ENCODE measurements at places on chromosomes 4 and X.

- no peak for DNase-seq
Measured at GRCh38 chr4:36004204-36004851, 240.0 kb downstream of the ARAP2 start.

- DNase-seq, result no peak
Measured at GRCh38 chrX:153693216-153694086, 5.7 kb downstream of the SLC6A8 start.

DNA sequence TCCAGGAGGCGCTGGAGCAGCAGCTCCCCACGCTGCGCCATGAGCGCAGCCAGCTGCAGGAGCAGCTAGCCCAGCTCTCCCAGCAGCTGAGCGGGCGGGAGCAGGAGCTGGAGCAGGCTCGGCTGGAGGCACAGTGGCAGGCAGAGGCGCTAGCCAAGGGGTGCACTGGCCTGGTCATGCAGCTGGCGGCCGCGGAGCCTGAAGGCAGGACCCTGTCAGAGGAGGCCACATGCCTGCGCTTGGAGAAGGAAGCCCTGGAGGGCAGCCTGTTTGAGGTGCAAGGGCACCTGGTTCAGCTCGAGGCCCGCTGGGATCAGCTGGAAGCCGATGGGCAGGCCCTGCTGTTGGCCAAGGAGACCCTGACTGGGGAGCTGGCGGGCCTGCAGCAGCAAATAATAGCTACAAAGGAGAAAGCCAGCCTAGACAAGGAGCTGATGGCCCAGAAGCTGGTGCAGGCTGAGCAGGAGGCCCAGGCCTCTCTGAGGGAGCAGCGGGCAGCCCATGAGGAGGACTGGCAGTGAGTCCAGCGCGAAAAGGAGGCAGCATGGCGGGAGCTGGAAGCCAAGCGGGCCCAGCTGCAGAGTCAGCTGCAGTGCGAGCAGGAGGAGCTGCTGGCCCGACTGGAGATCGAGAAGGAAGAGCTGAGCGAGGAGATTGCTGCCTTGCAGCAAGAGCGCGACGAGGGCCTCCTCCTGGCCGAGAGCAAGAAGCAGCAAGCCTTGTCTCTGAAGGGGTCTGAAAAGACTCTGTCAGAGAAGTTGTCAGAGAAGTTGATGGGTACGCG, 13.6 kb downstream of the SMIM10L2A start:
- no peak for DNase-seq

DNA sequence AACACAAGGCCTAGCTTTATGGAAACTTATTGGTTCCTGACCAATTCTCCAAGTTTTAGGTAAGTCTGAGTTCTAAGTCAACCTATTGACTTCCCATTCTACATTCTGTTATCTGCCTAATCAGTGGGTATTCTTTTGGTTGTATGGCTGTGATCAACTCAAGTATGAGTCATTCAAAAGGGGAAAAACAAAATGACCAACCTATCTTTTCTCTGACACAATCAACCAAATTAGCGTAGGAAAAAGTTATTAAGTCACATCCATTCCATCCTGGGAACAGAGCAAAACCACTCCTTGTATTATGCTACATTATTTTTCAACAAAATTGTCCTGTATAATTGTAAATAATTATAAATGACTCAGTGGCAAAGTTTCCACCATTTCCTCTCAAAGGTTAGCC, 136.2 kb downstream of the SHROOM4 start:
- no peak for DNase-seq

GRCh38 chr4:176377780-176378179, 58.0 kb downstream of the SPCS3 start:
- peak; percentile 77 for DNase-seq

DNA sequence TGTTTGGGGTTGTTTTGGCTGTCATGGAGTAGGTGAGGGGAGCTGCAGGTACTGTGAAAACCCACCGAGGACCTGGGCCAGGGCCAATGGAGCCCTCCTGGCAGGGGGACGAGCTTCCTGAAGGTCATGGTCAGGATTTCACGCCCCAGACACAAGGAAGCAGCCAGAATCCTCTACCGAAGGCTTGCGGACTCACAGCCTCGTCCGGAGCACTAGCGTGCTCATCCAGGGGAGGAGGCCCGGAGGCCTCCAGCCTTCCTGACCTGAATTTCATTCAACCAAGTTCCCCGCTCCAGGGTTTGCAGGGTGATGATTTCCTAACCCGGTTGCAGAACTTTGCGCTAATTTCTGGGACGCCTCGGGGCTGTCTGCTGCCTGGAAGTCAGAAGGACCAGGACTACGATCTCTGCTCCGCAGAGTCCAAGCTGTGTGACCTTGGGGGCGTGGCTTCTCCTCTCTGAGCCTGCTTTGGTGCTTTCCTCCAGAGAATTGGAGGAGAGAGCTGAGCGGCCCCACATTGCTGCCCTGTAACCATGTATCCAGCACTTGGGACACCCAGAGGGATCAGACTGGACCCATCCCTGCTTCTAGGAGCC, 56.2 kb upstream of the ADRA2C start:
- no peak for DNase-seq

DNA sequence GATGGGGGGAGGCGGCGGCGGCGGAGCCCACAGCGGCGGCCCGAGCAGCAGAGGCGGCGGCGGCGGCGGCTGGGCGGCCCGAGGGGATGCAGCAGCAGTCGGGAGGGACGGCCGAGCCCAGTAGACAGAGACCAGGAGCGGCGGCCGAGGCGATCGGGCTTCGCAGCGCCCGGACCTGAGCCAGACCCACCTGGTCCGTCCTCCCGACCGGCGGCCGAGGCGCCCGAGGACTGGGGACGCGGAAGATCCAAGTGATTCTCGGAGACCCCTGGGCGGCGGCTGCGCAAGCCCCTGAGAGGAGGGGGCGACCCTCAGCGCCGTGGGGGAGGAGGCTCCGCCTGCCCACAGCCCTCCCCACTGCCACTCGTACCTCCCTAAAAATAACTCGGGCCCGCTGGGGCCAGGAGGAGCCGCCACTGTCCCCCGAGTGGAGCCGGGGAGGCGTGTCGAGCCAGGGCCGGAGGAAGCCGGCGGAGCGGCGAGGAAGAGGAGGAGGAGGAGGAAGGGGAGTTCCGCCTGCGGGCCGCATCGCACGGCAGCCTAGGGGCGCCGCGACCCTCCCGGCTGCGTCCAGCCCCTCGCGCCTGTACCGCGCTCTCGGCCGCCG, 608 bp downstream of the RAPGEF2 start:
- peak; percentile 11 for DNase-seq

- peak; percentile 27 for DNase-seq
Measured at GRCh38 chr4:153067376-153067775, 131.3 kb downstream of the FHDC1 start.

DNA sequence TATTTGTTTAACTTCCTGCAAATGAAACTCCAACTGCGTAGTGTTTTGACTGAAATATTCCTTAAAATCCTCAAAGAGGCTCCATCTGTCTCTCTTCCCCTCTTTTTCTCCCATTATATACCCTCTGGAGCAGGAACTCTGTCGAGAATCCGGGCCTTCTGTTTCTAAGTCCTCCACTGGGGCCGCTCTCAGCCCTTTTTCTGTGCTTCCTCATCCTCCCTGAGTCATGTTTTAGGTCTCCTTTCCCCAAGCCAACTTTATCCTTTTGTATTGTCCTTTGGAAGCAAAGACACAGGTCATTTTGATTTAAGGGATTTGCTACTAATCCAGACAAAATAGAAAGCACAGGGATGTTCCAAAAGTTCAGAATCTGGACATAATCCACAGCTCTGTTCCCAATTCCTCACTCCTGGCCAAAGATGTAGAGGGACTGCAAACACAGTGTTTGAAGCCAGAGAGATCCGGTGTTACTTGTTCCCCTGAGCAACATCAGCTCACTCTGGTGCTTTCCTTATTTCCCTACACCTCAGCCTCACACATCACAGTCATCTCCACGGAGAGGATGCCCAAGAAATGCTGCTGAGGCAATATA, 131.0 kb upstream of the KLF3 start:
- no peak for DNase-seq

GRCh38 chr4:58138786-58139668, 1028.8 kb upstream of the IGFBP7 start:
- DNase-seq, result no peak

DNA sequence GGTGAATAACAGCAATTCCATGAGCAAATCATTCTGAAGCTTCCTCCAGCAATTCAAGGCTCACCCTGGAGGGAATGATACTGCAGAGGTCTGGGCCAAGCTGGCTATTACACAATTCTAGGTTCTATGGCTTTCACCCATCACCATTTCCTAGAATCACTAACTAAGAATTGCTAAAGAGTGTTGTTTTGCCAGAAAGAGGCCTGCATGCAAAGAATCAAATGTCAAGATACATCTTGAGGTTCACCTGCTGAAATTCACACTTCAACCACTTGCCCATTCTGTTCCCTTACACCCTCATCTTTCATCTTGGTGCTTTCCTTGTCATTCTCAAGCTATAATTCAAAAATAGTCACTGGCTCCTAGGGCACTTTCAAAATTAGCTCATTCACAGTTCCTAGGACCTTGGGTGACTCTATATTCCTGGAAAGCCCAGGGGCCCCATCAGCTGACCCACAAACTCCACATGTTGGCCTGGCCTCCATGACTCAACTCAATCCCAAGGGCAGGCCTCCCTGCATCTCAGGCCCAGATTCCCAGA, 7.0 kb downstream of the APBB2 start:
- DNase-seq, result no peak

DNA sequence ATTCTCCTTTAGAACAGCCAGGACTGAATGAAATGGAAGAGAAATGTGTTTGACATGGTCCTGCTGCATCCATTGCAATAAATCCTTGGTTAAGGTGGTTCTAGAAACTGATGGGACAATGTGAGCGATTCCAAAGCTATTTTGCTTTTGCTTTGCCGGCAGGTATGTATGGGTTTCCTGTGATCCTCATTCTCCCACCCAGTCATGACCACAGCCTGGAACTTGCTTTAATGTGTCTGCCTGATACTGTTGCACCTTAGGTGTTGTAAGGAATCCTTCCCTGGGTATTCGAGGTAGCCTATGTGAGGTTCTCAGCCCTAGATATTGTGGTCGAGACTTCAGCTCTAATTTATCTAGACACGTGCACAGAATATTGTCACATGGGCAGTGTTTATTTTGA, 86.1 kb downstream of the ZNF518B start:
- DNase-seq, result no peak

GRCh38 chr4:62450740-62451139, 1250.6 kb downstream of the ADGRL3 start:
- no peak for DNase-seq

GRCh38 chr4:66906314-66906713, 639.0 kb downstream of the CENPC start:
- no peak for DNase-seq

DNA sequence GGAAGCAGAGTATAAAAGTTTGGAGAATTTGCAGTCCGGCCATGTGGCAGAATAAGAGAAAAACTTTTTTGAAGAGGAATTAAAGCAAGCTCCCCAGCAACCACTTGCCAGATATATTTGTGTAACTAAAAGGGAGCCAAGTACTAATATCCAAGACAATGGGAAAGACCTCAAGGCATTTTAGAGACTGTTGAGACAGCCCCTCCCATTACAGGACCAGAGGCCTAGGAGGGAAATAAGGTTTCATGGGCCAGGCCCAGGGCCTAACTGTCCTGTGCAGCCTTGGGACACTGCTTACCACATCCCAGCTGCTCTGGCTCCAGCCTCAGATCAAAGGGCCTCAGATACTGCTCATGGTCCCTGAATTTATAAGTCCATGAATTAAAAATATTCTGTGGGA, 659.4 kb downstream of the PCDH19 start:
- no peak for DNase-seq

- no peak for DNase-seq
Measured at GRCh38 chr4:136706942-136707341, 825.4 kb downstream of the PCDH18 start.

- DNase-seq, result peak; percentile 12
Measured at GRCh38 chr4:126604268-126604867, 1028.4 kb upstream of the INTU start.

- no peak for DNase-seq
Measured at GRCh38 chr4:31374256-31374960, 654.2 kb downstream of the PCDH7 start.

GRCh38 chr4:151674804-151675391, 85.9 kb downstream of the GATB start:
- DNase-seq, result no peak

- peak; percentile 16 for DNase-seq
Measured at GRCh38 chrX:133726211-133726630, 259.2 kb downstream of the GPC3 start.

GRCh38 chr4:20289782-20290181, 38.1 kb downstream of the SLIT2 start:
- DNase-seq, result no peak

GRCh38 chr4:83356899-83357661, 22.4 kb upstream of the HPSE start:
- DNase-seq, result peak; percentile 75

- DNase-seq, result no peak
Measured at GRCh38 chrX:7714351-7714750, 128.6 kb upstream of the VCX start.

DNA sequence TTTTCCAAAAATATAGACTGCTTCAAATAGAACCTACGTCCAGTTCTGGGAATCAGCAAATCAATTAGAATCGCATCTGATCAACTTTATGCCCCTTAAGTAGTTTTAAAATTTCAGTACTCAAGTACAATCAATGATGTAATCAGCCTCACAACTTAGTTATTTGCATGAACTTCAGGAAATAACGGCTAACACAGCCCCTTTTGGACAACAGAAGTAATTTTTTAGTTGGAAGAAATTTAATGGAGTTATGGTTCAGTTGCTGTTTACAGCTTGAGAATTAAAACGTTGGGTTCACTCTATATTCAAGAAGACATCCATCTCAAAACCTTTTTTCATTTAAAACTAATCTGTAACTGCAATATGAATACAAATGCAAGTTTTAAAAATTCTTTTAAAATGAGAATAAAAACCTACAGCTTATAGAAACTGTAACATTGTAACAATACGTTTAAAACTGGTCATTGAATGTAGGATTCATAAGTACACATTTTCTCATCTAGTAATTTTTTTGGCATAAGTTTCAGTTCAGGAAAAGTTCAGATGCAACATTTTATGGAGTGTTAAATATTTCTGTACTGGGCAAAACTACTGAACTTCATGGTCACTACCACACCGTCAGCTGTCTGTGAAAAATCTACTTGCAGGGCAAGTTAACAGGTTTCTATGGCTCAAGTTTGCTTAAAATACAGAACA, 956 bp downstream of the TAPT1 start:
- no peak for DNase-seq

GRCh38 chrX:50801135-50801534, 12.9 kb downstream of the SHROOM4 start:
- no peak for DNase-seq

DNA sequence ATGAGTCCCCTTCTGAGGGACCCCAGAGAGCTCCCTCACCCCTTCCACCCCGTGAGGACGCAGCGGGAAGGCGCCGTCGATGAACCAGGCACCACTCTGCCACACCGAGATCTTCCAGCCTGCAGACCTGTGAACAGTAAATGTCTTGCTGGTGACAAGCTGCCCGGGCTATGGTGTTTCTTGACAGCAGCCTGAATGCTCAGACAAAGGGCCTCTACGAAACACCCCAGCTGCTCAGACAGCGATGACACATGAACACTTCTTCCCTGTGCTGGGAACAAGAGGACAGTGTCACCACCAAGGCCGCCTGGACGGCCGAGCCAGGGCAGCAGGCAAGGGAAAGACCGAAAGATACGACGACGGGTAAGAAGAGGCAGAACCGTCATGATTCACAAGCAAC, 30.6 kb upstream of the GTPBP6 start:
- no peak for DNase-seq

Measured in LoVo (cell line).